ENCODE measurements at places on chromosomes 3 and 15. TPM values are rescaled to one million over a fixed set of nuclear protein-coding genes. Genes with fewer than 3 reads are reported as not detected.

DNA sequence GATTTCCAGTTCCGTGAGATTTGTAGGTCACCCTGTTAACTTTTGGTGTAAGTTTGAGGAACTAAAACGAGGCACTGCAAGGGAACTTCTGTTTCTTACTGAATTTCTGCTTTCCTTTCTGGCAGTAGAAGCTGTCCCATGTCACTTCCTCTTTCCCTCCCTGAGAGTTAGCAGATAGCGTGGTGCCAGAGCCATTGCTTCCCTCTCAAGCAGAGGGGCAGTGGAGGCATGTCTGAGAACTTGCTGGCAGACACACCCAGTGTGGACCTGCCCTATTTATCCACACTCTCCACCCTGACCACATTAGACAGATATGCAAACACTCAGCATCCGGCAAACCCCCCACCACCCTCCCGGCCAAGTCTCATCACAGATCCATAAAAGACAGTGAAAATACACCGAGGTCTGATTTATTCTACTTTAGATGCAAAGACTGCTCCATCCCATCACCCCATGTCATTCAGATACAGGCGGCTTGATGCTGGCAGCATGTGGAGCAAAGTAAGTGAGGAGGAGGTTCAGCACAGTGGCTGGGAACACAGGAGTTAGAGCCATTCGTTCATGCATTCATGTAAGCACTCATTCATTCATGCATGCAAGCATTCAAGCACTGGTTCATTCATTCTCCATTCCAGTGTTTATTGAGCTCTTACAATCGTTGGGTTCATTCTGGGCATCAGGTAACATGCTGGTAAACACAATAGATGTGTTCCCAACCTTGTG lies 324.7 kb downstream of the SHQ1 start:
- peak; percentile 45 for DNase-seq

GRCh38 chr15:64355944-64356709 lies at the start of gene CSNK1G1:
Gene CSNK1G1 (minus strand): TSS chr15:64356173. CDS start chr15:64300499, 55,674 bp downstream.
- DNase-seq, result peak; percentile 93

- DNase-seq, result no peak
These were observed 24.8 kb upstream of the PDCD6IP start for GRCh38 chr3:33773637-33774036.

DNA sequence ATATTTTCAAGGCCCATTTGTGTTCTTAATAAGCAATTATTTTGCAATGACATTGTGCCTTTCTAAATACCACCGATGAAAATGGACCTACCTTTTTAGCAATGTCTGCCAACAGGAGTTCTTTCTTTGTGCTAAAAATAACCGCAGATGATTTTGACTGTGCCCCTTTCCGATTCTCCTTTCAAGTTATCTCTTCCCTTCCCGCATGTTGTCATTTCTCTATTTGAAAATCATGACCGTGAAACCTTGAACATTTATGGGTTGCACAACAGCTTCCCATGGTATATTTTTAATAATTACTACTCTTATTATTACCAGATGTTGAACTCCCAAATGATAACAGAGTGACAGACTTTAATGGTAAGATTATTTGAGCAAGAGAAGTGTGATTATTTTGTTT lies 10.3 kb upstream of the ETFA start:
- DNase-seq, result no peak

DNA sequence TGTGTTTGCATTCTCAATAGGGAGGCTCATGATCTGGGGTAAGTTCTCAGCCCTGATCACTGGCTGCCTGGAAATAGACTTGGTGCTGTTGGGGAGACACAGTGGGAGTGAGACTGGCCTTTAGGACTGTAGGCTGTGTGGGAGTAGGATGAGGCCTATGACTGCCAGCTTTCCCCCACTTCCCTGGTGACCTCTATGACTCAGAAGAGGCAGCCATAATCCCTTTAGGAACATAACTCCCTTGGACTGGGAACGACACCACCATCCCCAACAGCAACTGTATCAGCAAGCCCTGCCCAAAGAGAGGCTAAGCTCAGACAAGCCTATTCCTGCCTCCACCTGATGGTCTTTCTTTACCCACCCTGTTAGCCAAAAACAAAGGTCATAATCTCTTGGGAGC lies 91.3 kb downstream of the SUCNR1 start:
- no peak for DNase-seq

DNA sequence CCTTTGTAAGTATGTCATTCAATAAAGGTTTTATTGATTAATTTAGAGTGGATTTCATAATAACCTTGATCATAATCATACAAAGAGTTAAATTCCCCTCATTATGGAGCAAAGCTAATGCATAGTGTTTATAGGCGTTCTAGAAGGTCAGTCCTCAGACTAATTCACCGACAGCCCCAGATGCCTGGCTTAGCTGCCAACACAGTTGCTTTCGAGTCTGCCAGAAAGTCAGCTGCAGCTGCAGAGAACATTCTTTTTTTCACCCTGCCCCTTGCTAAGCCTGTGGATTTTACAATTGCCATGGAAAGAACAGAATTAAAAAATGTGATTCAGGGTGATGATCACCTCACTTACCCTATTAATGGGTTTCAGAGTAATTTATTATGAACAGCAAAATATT lies 21.2 kb downstream of the CADM2 start:
- no peak for DNase-seq

GRCh38 chr3:72814308-72814707 lies 33.9 kb downstream of the SHQ1 start:
- DNase-seq, result no peak

- no peak for DNase-seq
These were observed 160.9 kb upstream of the STAC start for GRCh38 chr3:36219398-36219797.

XYLB gene
- 16.4 TPM for total RNA-seq

PLA1A gene
- total RNA-seq, result not detected

TLR9 gene
- not detected for total RNA-seq

FAM81A gene
- 0.80 TPM for total RNA-seq

KPNA4 gene
- 13.8 TPM for total RNA-seq

CFAP161 gene
- not detected for total RNA-seq
